ENCODE measurements at places on chromosomes 3 and 15. TPM values are rescaled to one million over a fixed set of nuclear protein-coding genes. Genes with fewer than 3 reads are reported as not detected.

CCDC191 gene
- 4.9 TPM for total RNA-seq

RBPMS2 gene
- 7.6 TPM for total RNA-seq

PLCH1 gene
- total RNA-seq = not detected

DNA sequence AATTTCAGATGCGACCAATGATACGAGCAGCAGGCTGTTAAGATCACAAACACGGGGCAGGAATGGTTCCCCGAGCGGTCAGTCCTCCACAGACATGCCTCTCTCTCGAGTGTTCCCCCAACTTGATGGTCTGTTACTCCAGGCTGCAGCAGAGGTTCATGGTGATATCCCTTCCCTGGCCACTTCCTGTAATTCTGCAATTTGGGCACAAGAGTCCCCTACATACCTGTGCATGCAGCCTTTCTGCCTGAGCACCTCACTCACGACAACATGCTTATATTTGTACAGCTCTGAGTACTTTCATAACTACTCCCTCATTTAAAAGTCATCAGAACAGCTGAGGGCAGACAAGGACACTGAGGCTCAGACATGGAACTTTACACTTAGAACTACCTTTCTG lies 408.1 kb upstream of the NR2F2 start:
- DNase-seq = no peak

GRCh38 chr3:31307131-31307785 lies 225.5 kb upstream of the STT3B start:
- DNase-seq = no peak

- no peak for DNase-seq
Measured at GRCh38 chr15:92582206-92582605, 73.4 kb downstream of the FAM174B start.

- peak; percentile 3 for DNase-seq
Measured at GRCh38 chr3:16838561-16838960, 46.2 kb upstream of the PLCL2 start.

GRCh38 chr3:98136631-98137030 lies 6.1 kb downstream of the OR5H1 start:
- DNase-seq = no peak

- DNase-seq = no peak
Measured at GRCh38 chr15:47289656-47290055, 427.6 kb upstream of the SEMA6D start.

GRCh38 chr3:57004229-57004628 lies 56.2 kb upstream of the SPATA12 start:
- DNase-seq = no peak

DNA sequence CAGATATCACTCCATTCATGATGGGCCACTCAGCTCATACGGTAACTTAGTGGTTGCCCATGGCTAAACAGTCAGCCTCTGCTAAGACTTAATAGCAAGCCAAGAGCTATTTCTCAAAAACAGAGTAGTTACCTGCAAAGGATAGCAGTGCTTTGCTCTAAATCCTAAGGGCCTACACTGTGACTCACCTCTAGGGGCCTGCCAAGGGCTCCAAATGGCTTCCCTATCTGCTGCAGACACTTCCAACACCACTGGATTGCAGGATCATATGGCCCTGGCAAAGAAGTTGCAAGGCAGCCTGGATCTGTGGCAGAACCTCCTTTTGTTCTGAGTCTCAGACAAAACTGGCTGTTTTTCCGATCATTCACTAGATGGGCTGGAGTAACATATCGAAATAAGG lies 17.8 kb downstream of the CGGBP1 start:
- no peak for DNase-seq

Measured in endothelial cell of umbilical vein (primary cell).